ENCODE measurements at places on chromosomes 5 and 9.

DNA sequence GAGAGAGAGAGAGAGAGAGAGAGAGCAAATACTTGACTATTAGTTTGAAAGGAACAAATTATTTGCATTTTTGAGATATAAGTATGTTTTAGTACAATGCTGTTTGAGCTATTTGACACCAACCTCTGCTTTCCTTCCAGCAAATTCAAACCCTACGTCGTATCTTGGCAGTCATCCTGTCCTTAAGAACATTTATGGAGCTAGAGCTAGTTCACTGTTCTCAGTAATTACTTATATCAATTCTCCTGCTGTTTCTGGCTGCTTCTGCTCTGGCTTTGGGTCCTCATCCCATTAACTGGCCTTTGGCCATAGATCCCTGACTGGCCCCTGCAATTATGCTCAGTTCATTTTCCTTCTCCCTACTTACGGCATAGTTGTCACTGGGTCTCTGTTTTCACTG lies 19.9 kb upstream of the ERAP2 start:
- DNase-seq: no peak

GRCh38 chr5:107513337-107514085 lies 157.2 kb downstream of the EFNA5 start:
- DNase-seq: no peak

DNA sequence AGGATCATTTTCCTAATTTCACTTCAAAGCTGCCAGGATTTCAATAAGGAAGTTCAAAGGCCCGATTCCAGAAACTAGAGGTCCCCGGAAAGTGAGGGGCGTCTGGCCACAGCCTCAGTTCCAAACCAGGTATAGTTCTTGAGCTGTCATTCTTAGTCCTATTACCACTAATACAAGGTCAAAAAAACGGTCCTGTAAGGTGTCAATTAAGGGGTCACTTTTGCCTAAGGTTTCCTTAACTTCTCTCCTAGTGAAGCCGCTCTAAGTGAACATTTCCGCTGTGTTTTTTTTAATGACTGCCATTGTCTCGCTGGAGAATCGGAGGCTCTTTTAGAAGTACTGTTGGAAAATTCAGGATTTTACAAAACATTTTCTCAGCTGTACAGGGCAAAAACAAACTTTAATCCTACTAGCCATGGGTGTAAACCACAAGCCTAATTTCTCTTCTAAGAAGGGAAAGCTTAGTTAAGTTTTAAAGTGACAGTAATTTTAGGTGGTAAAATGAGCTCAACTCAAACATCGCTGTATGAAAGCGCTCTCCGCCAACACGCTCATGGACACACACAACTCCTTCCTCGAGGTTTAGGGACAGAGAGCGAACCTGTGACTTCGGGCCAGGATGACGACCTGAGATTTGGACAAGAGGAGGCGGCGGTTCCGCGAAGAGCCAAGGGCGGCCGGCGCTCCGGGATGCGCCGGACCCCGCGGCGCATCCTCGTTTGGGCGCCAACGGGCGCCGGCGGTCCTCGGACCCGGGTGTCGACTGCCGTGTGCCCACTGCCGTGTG lies 76.7 kb upstream of the IFNE start:
- DNase-seq: peak; percentile 50

- DNase-seq: no peak
Measured at GRCh38 chr9:95852059-95853032, 23.1 kb upstream of the ERCC6L2 start.

- DNase-seq: no peak
Measured at GRCh38 chr5:81788329-81788728, 37.4 kb upstream of the SSBP2 start.
